Activated CD4-positive, alpha-beta T cell treated with anti-CD3 and anti-CD28 coated beads, Interleukin-2, amount 10 ng/mL, durations not matched to agents 7 days and 5 days (primary cell): ENCODE measurements at places on chromosomes 13 and 19.

DNA sequence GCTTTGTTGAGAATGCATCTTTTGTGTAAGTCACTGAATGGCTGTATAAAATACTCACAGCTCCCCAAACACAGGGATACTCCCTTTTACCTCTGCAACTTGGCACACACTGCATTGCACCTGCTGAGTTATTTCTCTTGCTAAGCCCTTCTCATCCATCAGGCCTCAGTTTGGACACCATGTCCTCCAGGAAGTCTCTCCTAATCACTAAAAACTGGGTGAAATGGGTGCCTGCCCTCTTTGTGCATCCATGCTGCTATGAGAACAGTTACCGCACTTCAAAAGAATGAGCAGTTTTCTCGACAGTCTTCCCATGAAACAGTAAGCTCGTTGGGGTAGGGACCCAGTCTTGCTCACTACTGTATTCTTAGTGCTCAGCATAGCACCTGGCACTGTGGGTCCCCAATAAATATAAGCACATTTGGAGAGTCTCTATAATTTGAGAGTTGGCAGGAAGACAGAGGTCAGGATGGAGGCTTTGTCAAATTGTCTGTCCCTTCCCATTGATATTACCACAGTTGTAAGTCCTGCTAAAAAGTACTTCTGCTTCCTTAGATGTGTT, 4.6 kb upstream of the SLC25A30 start:
- no peak for DNase-seq

DNA sequence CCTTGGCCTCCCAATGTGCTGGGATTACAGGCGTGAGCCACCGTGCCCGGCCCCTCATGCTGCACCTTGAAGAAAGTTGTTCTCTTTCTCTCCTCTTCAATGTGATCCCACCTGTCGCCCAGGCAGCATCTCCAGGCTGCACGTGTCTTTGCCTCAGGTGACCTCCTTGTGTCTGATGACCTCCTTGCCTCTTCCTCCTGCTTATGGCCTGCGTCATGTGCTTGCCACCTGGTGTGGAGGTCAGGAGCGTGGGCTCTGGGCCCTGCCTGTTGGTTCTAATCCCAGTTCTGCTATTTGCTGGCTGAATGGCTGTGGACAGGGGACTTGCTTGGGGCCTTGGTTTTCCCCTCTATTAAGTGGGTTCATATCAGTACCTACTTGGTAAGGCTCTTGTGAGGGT, 6.3 kb downstream of the BICRA start:
- no peak for DNase-seq

DNA sequence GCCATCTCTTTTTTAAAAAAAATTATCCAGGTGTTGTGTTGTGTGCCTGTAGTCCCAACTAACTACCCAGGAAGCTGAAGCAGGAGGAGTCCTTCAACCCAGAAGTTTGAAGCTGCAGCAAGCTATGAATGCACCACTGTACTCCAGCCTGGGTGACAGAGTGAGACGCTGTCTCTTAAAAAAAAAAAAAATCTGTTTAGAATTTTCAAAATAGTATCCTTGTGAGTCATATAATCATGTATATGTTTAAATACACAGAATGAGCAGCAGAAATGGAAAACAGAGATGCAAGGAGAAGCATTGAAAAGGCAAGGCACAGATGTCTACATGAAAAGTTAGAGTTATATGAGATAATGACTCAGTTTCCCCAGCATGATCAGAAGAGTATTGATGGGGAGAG, 31.2 kb downstream of the SYDE1 start:
- DNase-seq, result no peak

DNA sequence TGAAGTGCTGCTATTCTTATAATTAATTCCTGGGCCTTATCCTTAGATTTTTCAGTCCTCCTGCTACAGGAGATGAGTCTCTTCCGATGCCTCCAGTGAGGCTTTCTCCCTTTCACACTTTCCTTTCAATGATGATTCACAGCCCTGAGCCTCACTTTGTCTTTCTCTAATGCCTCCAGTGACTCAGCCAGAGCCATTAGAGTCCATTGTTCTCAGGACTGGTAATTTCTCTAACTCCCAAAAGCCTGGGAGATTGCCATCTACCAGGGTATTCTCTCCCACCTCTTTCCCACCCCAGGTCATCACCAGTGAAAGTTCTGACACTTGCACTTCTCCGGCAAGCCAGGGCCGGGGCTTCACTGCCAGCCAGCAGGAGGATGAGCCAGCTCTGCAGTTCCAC, 49.6 kb upstream of the ARGLU1 start:
- no peak for DNase-seq

- no peak for DNase-seq
Observed at GRCh38 chr19:16363133-16363851, 38.7 kb downstream of the KLF2 start.
